Colonic mucosa (tissue), 4 donors: ENCODE measurements at places on chromosomes 3 and 15.

GRCh38 chr3:189123595-189124387 lies 48.0 kb upstream of the TPRG1 start:
- no peak for DNase-seq

GRCh38 chr3:1294586-1294985 lies 201.8 kb downstream of the CNTN6 start:
- DNase-seq = no peak

DNA sequence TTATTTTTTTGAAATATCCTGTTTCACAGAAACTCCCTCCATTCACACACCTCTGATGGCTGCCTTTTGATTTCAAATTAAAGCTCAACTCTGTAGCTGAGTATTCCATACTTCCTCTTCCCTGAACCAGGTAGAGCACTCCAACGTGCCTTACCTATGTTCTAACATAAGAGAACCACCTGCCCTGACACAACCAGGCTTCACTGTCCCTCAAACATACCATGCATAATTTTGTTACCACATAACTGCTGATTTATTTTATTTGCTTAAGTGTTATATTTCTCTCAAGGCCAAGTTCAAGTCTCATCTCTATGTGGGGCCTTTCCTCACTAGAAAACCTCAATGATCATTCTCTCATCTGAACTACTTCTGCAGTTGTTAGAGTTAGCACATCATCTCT lies 209.7 kb downstream of the P3H2 start:
- DNase-seq = no peak

DNA sequence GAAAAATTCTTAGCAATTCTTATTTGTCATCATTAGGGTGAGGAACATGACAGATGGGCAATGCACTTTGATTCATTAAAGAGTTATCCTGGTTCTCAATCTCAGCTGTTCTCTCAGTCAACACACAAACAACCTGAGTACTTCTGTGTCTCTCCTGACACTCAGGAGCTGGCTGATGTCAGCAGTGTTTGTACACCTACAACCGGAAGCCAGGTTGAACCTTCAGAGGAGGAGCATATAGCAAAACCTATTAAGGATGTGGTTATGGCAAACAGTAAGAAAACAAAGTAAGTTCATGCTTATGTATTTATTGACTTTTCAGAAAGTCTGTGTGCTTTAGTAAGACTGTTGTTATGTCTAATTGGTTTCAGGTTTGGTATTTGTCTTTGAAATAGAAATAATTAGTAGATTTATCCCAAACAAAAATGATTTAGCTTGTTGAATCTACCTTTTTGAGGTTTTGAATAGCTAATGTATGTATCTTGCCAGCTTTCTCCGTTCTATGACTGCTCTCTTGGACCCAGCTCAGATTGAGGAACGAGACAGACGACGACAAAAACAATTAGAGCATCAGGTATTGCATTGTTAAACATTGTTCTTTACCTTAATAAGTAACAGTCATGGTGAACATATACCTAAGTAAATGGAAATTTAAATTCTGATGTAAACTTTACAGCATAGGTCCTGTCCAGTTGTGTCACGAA lies 36.6 kb downstream of the CCDC66 start:
- no peak for DNase-seq

GRCh38 chr15:26571346-26571745 lies 201.5 kb downstream of the GABRB3 start:
- DNase-seq = no peak

GRCh38 chr3:186374376-186374775 lies 12.3 kb upstream of the DGKG start:
- DNase-seq = no peak

- DNase-seq = no peak
Measured at GRCh38 chr15:27705056-27705455, 394.1 kb downstream of the OCA2 start.

DNA sequence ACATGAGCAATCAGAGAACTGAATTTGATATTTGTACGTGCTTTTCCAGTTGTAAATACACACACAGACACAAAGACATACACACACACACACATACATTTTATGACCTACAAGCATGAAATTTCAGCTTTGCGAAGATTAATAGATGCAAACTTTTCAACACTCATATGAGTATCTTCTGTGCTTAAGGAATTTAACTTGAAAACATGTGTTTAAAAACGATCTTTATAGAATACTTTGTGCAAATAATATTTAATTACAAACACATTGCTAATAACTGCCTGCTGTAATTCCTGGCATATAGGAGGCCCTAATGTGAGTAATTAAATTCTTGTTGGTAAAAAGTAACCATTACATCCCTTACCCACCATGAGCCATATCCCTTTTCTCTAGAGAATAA lies 107.7 kb upstream of the PLSCR5 start:
- DNase-seq = no peak

GRCh38 chr3:30779686-30780287 lies 114.7 kb downstream of the GADL1 start:
- peak; percentile 36 for DNase-seq

DNA sequence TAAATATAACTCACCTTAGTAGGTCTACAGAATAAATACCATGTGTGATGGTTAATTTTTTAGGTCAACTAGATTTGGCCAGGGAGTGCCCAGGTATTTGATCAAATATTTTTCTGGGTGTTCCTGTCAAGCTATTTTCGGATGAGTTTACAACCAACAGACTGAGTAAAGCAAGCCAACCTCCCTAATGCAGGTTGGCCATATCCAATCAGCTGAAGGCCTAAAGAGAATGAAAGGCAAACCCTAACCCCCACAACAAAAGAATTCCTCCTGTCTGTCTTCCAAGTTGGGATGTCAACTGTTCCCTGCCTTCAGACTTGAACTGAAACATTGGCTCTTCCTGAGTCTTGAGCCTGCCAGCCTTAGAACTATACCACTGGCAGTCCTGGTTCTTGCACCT lies 28.6 kb downstream of the TASOR start:
- no peak for DNase-seq

DNA sequence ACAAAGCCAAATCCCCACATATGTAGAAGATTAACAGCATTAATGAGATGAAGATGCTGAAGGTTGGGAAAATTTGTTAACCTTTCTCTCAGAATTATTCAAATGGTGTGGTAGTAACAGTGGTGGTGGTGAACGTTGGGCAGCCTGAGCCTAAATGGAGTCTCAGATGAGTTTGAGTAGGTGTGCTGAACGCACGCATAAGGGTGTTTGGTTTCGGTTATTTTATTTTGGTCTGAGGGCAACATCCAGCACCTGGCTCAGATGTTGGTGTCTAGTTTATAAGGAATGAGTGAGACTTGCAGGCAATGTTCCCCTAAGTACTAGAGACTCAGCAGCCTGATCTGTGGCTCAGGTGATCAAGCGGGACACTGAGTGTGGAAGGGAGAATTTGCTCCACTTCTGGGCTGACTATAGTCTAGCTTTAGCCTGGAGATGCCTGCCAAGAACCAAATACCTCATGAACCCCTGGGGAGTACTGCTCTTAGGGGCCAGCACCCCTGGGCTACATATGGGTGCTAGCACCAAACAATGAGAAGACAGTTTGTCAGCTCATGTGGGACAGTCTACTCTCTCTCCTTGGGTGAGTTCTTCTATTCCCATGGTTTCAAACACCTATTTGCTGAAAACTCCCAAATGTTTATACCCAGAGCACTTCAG lies 39.5 kb upstream of the ATP2C1 start:
- no peak for DNase-seq

- no peak for DNase-seq
Measured at GRCh38 chr15:41675337-41675736, 15.1 kb downstream of the MGA start.

DNA sequence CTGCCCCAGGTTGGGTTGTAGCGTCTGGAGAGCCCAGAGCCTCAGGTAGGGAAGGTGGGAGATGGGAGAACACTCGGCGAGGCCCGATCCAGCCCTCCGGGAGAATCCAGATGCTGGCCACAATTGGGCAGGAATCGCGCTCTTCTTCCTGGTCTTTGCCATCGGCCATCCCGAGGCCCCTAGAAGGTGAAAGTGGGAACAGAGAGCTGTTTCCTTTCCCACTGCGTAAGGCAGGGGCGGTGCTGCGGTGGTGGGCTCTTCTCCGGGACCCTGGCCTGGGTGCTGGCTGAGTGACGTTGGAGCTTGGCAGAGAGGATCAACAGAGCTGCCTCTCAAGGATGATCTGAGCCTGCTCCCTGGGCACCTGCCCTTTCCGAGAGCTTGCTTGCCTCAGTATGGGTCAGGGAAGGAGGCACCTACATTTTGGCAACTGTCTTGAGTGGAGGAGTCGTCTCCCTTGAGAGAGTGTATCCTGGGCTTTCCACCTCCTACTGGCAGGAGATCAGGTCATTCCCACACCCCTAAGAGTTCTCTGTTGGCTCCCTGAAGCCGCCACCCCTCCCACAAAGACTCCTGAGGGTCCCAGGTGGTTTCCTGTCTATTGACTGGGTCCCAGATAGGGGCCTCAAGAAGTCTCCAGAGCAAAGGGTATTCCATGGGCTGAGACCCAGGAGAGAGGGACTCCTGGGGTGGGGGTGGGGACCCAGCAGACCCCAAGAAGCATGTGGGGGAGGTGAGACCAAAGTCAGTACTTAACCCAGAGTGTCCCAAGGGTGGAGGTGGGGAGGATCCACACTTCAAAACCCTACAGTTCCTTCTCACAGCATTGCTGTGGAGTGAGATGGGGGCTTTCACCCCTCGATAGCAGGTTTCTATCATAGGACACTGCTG lies 1.6 kb downstream of the C15orf39 start:
- DNase-seq = peak; percentile 42

GRCh38 chr3:81003817-81004216 lies 757.6 kb downstream of the GBE1 start:
- DNase-seq = no peak

DNA sequence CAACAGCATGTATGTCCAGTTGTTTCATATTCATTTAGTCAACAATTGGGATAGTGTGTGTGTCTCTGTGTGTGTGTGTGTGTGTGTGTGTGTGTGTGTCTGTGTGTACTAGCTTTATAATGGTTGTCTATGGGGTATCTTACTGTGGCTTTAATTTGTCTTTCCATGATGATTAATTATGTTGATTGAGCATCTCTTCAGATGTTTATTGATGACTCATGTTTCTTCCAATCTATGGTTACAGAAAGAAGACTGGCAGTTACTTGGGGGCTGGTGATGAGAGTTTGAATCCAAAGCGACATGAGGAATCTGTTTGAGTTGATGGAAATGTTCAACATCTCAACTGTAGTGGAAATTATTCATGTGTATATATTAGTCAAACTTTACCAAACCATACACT lies 440.1 kb downstream of the ZNF385D start:
- DNase-seq = no peak

DNA sequence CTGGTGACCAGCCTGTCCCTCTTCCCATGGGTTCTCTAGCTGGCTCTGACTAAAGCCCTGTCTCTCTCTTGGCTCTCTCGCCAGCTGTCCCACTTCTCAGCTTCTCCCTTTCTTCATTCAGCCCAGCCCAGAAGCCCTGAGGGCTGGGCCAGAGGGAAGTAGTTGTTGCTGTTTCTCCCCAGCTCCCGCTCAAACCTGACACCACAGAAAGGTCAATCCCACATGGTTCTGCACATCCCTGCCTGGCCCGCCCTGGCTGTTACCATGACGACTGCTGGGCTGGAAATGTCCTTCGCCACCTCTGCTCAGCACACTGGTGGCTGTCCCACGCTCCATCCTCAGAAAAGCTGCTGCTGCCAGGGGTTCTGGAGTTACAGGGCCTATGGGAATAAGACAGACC lies 25.9 kb downstream of the CCDC32 start:
- no peak for DNase-seq

DNA sequence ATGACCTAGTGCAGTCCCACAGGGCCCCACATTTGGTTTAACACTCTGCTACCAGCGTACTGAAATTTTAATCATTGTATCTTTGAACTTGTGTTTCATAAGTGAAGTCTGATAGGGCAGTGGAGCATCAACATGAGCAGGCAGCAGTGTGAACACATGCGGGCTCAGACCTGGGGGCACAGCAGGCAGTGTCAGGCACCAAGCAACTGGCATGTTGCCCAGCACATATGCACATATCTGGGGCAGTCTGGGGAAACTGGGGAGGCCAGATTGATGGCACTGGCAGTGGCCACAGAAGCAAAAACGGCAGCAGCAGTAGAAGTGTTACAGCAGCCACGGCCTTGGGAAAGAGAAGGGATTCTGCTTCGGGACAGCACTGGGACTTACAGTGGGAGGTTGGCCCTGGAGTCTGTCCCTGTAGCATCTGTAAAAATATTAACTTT lies 353.9 kb upstream of the KCNMB2 start:
- DNase-seq = no peak

GRCh38 chr3:155052470-155052869 lies 27.6 kb upstream of the MME start:
- no peak for DNase-seq

GRCh38 chr15:78880242-78880533 lies 7.5 kb downstream of the MORF4L1 start:
- DNase-seq = no peak

DNA sequence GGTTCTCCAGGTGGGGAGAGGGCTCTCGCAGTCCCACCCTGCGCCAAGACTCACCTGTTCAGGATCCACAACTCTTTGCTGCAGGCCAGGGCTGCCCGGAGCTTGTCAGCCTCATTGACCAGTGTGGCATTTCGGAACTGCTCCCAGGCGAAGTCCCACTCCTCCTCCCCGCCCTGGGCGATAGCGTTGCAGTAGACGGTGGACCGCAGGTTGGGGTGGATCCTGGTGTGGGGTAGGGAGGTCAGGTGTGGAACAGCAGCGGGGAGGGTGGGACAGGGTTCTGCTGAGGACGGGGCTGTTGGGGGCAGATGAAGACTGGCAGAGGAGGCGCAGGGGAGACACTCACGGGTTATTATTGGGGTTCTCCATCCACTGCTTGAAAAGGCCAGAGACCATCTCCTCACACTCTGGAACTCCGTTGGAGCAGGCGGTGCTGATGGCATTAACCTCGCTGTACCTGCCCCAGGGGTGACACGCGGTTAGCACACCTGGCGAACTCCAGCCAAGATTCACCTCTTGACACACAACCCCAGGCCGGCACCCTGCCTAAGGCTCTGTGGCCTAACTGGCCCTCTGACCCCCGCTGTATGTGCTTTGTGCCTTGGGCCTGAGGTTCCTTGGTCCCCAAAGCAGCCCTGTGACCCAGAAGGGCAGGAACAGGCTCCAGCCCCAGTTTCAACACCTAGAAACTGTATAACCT lies 16.1 kb downstream of the MESP2 start:
- DNase-seq = no peak

GRCh38 chr15:97652041-97652440 lies 308.5 kb upstream of the ARRDC4 start:
- no peak for DNase-seq
